ENCODE measurements at places on chromosomes 7 and 10.

DNA sequence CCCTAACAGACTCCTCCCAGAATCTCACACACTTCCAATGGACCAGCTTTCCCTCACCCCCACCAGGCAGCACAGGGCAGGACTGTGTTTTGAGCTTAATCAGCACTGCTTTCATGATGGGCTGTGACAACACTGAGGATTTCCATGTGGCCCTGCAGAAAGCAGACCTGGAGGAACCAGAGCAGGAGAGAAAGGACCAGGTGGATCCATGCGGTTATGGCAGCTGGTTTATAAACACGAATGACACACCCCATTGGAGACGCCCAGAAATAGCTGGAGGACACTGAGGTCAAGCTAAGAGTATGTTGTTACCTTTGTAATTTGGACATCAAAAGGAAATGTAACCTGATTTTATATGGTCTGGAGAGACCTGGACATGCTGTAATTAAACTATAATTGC is 31.7 kb upstream of the HERPUD2 start:
- no peak for DNase-seq

GRCh38 chr7:91351374-91351773 is 87.1 kb downstream of the FZD1 start:
- DNase-seq, result no peak

GRCh38 chr7:64277630-64278029 is 36.1 kb upstream of the ZNF736 start:
- DNase-seq, result no peak

GRCh38 chr10:110857265-110858171 is 14.2 kb upstream of the PDCD4 start:
- peak; percentile 46 for DNase-seq

DNA sequence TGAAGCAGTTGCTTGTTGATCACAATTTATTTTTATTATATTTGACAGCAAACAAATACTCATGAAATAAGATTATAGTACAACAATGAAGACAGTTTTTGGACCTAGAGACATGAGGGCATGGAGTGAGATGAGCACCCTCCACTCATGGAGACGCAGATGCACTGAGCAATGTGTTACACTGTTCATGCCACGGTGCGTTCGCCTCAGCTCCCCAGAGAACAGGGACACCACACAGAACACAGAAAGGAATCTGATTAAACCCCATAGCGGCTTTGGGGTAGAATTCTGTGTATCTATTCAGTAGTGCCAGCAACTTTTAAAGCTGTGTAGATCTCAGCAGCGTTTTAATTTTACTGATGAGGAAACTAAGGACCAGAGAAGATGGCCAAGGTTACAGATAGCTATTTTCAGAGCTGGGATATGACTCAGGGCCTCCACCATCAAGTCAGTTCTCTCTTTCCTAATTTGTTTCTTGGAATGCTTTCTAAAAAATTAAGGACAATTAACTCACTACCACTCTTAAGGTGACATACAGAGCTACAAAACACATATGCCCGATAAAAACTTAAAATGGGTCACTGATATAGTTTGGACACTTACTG is 33.6 kb downstream of the FAM25A start:
- DNase-seq, result no peak

- peak; percentile 33 for DNase-seq
Measured at GRCh38 chr7:92246360-92247101, 757 bp downstream of the ANKIB1 start.

DNA sequence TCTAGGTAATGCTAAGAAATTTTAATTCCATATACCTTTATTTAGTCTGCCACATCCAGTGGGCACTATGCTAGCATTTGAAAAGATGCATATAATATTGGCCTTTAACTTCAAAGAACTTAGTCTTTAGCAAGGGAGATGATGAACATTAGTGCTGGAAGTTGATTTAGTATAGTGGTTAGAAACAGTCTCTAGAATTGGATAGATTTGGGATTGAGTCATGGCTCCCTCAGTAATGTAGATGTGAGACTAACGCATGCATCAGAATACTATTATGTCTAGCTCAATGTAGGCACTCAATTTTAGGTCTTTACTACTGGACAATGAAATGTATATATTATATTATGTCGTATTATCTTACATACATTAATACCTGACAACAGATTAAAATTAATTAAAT is 5.8 kb downstream of the DKK1 start:
- no peak for DNase-seq

DNA sequence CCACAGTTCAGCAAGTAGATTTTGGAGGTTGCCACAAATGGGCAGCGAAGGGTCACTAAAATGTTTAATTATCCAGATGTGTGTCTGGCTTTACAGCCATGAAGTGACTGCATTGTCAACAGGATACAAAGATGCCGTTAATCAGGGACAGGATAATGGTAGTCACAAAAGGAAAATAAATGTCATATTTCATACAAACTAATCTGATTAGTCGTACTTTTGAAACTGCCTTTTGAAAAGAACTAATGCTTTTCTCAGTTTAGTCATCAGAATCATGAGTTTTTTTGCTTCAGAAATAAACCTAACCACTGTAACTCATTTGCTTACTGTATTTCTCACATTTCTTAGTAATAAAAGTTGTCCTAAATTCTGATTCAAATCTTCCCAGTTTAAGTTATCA is 22.2 kb upstream of the WNT16 start:
- DNase-seq, result no peak
